ENCODE measurements at places on chromosomes 2 and 18.

GRCh38 chr2:96608469-96609455 is 29.4 kb downstream of the KANSL3 start:
- DNase-seq, result no peak

DNA sequence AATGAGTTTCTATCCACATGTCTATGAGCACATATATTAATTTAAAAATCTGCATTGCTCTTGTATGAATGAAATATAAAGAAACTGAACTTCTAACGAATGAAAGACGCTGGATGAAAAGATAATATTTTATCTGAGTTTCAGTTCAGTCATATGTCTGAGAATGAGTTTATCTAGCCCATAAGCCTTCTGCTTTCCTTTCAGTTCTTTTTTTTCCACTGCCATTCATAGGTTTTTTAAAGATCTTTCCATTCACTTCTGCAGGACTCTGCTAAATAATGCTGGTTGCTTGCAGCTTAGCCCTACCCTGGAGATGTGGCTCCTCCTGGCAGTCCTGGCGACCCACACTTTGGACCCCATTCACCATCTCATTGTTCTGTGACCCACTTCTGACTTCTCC is 109.0 kb downstream of the BCL2 start:
- DNase-seq, result no peak

DNA sequence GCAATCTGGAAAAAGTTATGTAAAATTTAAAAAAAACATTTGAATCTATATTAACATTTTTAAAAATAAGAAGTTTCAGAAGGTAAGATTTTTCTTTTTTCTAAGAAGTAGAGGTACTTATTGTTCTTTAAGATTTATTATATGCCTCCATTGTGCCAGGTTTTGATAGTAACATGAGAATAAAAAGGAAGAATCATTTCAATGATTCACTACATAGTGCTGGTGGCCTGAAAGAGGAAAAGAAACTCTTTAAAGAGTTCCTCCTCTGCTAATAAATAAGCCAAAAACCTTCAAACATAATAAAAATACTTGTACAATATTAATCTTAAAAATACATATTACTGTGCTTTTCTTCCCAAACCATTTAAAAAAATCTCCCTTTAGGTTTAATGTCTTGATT is 69.0 kb downstream of the ANKRD44 start:
- DNase-seq, result no peak

DNA sequence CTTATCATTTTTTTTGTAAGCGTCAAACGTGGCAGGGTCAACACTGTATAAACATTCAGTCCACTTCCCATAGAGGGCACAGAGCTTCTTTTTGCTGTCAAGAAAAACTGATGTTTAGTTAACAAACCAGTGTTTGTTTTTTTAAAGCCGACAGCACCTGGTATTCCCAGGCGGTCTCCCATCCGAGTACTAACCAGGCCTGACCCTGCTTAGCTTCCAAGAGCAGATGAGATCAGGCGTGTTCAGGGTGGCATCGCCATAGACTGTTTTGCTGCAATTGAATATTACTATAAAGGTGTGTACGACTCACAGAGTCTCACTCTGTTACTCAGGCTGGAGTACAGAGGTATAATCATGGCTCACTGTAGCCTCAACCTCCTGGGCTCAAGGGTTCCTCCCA is 31.5 kb downstream of the CABYR start:
- DNase-seq, result no peak

DNA sequence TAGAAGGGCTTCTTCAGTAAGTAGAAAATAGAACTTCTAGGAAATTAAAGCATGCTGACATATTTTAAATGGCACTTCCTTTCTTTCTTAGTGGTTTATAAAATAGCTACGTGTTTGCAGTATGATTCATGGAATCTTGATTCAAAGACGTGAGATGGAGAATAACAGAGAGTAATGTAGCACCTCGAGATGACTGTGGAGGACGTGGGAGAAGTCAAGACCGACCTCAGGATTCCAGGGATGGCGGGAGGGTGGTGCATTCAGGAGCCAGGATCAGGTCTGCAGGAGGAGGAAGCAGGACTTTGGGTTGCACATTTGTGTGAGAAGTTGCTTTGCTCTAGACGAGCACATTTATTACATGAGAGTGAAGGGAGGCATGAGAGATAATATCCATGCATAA is 56.0 kb downstream of the DCDC2C start:
- no peak for DNase-seq

DNA sequence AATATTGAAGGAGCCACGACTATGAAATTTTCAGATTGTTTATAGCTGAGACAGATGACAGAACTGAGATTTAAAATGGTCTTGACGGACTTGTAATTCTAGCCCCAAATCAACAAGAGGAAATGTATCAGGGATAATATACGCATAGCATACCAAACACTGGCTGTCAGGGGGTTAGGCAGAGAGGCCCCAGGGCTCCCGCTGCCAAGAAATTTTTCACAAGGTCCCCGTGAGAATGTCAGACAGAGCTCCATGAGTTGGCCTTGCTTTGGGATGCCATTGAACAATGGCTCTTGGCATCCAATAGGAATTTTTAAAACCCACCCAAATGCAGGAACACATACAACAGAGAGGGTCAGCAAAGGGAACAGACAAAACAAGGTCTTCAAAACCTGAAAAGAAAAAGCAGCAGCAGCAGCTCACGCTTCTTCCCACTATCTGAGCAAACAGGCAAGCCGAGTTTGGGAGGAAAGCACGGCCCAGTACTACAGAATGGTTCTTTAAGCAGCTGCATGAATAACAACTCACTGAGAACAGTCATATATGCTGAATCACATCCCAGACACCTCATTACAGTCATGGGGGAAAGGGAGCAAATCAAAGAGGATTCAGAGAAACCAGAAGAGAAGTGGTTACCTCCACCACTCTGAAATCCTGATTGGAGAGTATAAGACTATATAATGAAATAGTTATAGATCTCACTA is 445.6 kb downstream of the RND3 start:
- DNase-seq, result no peak

DNA sequence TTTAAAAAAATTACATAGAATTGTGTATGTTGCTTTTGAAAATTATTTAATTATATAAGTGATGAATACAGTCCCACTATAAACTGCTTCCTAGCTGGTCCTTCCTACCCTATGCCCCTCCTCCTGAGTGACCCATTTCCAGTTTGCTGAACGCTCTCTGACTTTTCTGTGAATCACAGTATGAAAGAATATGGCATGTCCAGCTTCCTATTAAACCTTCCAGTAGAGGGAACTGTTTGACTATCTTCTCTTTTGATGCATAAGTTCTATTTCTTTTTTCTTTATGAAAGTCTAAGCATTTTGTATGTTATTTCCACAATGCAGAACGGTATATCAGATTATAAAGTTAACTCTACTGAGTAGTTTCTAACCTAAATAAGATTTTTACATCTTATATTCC is 41.3 kb downstream of the PSMG2 start:
- no peak for DNase-seq

DNA sequence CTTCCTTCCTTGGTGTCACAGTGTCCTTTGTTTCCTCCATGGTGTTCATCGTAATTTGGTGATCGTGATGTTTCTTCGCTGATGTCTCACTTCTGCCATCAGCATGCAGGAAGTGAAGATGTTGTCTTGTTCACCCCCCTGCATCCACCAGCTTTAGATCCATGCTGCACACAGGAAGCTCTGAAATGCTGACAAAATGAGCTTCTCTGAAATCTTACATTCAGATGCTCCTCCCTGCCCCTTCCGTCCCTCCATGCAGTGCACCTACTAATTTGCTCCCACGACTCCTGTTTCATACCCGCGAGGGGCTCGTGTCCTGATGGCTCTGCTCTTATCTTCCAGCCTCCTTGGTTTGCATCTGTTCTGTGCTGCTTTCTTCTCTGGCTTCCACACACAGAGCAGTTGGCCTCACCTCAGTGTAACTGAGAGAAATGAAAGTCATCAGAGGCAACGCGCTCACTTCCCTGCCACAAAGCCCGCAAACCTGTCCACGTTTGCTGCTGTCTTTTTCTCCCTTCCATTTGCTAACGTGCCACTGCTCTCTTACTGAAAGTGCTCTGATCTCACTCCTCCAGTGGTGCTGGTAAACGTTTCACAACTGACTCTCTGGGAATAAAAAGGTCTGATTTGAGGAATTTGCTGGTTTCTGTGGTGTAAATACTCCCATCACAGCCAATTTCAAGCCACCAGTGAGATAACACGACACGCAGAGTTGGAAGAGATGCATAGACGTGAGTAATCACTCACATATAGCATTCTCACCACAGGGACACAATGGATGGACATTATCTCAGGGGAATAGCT is 41.0 kb upstream of the MGAT4A start:
- no peak for DNase-seq

- no peak for DNase-seq
Measured at GRCh38 chr18:62001396-62001795, 108.6 kb upstream of the RNF152 start.

DNA sequence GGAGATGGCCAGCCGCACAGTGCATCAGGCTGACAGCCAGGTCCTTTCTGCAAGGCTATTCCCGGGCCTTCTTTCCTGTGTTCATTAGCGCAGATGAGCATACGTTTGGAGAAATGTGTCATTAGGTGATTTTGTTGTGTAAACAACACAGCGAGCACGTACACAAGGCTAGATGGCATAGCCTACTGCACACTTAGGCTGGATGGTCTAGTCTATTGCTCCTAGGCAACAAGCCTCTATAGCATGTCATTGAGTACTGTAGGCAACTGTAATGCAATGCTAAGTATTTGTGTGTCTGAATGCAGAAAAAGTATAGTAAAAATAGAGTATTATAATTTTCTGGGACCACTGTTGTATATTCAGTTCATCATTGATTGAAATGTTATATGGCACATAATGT is 50.9 kb upstream of the PHLPP1 start:
- DNase-seq, result no peak

DNA sequence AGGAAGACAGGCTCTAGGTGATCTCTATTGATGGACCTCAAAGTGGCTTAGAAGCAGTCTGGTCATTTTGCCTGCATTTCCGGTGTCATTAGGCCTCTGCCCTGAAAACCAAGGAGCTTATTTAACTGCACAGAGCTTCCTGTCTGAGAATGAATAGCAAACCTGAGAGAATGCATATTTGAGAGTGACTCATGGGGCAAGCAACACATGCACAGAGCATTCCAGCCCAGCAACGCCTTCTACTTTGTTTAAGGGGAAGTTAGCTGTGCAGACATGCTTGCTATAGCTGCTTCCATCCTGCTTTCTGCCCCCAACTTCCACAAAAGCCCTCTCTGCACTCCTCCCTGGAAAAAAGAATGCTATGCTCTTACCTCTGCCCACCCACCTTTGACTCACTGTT is 232.8 kb downstream of the GRB14 start:
- no peak for DNase-seq

- DNase-seq, result no peak
Measured at GRCh38 chr18:35662293-35663062, 80.9 kb downstream of the GALNT1 start.

All from hypothalamus (tissue), 51 donors.